Activated effector memory CD4-positive, alpha-beta T cell treated with Interleukin-2 at 50 U/mL for 16 hours (primary cell): ENCODE measurements at places on chromosomes 1 and 21.

- DNase-seq, result no peak
Observed at GRCh38 chr1:90277270-90277669, 282.4 kb downstream of the ZNF326 start.

DNA sequence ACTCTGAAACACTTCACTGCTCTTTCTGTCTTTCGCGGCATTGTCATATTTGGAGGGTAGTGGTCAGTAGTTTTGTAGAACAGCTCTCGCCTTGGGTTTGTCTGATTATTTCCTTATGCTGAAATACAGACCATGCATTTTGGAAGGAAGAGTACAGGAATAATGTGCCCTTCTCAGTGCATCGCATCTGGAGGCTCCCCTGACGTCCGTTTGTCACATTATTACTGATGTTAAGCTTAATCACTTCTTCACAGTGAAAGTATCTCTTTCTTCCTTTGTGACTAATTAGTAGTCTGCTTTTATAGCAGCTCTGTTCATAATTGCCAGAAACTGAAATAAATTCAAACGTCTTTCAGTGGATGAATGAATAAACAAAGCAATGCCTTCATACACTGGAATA, 85.7 kb upstream of the CXADR start:
- no peak for DNase-seq

DNA sequence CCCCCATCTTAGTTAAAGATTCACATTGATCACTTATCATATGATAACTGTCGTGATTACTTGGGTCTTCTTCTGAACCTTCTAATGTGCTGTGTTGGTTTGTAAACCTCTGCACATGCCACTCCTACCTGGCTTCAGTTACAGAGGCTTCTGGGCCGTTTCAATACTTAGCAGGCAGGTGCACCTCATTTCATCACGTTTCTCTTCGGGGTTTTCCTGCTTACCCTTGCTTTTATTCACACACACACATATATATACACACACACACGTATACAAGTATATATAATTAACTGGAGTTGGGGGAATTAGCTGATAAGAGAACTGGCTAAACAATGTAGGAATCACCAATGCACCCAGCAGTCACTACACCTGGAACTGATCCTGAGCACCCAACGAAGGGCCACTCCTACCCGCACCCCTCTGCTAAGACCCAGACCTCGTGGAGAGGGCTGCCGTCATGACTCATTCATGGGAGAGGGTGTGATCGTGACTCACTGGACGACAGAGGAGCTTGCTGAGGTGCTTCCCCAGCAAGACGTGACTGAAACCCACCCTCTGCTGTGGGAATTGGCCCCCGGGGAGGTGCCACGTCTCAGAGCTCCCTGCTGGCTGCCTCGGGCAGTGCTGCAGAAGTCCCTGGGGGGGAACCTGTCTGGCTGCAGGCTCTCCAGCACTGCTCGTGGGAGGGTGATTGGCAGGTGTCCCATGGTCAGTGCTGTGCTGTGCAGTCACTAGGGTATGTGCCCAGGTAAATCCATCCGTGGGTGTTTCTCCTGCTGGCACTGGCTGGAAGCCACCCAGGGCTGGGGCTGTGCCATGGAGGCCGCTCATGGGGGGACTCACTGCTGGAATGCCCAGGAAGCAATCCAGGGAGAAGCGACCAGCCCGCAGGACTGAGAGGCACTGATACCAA, 166.6 kb downstream of the DYRK1A start:
- DNase-seq, result no peak

- no peak for DNase-seq
Observed at GRCh38 chr1:206464456-206464964, 5.8 kb upstream of the IKBKE start.

DNA sequence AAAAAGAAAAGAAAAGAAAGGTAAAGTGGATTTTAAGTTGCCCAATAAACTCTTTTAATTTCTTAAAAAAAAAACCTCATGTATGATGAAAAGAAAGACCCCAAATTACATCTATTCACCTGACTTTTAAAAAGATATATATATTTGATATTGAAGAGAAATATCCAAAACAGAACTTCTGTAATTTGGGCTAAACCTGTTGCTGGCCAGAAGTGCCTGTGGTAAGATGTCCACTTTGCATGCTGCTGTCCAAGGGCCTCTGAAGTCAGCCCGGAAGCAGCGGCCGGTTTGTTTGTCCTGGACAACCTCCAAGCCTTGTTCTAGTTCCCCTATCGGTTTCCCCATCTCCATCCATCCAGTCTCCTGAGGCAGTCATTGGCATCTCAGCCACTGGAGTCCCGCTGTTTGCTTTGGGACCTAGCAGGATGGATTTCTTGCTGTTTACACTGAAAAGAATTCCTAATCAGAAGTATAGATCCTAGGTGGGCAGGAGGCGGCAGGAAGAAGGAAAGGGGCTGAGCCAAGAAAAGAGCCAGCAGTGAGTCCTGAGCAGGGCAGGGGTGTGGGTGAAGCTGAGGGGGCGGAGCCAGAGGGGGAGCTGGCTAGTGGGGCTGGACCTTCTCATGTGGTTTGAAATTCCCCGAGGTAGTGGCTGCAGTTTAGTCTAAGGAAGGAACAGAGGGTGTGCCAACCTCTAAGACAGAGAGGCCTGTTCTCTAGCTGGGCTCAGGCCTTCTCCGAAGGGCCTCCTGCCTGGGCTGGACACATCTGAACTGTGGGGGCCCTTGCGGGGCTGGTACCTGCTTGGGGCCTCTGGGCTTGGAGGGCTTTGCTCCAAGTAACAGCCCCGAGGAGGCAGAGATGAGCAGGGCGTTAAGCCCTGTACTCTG, 3.3 kb downstream of the NCMAP start:
- DNase-seq, result no peak

- no peak for DNase-seq
Observed at GRCh38 chr1:117670976-117671780, 65.3 kb downstream of the TENT5C start.

DNA sequence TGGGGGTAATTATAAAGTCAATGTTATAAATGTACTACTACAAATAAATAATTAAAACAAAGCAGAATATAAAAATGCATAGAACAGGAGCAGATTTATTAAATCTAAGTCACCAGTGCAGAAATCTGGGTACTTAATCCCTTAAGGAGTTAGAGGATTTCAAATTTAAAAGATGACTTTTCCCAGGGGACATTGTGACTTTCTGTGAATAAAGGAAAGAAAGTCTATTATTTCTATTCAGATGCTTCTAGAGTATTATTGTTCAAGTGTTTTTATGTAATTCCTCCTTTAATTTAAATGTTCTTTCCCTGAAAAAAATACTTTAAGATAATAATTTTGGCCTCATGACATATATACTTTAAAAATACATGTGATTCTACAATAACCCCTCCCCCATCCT, 43.4 kb downstream of the SYDE2 start:
- no peak for DNase-seq

GRCh38 chr1:174938281-174939007, 61.3 kb upstream of the CACYBP start:
- no peak for DNase-seq
